CD4-positive, alpha-beta T cell treated with Interleukin-17A for 4 hours (primary cell): ENCODE measurements at places on chromosomes 3 and 15.

GRCh38 chr3:4845882-4846281 is 133.4 kb upstream of the BHLHE40 start:
- no peak for DNase-seq

DNA sequence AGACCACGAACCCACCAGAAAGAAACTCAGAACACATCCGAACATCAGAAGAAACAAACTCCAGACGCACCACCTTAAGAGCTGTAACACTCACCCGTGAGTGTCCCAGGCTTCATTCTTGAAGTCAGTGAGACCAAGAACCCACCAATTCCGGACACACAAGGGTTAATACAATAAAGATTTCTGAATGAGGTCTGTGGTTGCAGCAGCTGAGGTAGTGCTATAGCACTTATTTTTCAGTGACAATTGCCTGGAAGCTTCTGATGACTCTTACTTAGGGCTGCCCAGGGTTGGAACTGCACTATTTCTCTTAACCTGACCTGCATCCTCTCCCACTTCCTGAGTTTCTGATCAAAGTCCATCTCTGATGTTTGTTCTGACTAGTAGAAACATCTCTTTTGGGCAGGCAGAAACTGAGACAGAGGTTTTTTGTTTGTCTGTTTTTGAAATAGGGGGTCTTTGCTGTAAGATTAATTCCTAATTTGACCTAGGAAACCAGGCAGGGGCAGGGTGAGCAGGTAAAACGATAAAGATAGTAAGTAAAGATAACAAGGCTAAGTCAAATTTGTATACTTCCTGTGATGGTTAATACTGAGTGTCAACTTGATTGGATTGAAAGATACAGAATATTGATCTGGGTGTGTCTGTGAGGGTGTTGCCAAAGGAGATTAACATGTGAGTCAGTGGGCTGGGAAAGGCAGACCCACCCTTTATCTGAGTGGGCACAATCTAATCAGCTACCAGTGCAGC is 169.1 kb downstream of the GAP43 start:
- DNase-seq: peak; percentile 36

DNA sequence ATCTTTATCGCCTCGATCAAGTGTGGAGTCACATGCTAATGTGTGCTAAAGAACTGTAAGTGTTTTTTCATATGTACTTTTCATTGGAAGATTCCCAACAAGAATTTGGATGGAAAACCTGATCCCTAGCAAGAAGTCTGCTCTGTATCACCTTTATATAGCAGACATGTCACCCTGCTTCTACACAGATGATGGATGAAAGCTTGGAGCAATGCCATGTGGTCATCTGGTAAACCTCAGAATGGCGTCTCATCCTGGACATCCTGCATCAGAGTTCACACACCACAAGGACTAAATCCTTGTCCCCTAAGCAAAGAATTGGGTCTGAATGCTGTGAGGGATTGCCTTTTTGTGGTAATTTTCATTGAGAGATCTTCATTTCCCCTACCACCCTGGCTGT is 42.1 kb upstream of the CTDSPL start:
- DNase-seq: no peak

DNA sequence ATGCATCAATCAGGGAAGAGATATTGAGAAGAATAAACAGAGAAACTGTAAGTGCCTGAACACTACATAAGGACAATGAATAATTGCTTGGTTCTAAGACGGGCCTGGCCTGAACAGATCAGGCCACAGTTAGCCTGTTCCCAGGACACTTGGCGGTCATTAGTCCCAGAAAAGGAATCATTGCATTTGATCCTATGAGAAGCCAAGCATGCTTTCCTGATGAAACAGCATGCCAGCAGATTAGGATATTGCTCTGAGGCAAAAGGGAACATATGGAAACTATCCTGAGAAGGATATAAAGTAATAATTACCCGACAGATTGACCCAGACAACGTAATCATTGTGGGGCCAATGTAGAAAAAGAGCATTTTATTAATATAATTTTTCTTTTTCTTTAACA is 51.9 kb downstream of the STRIT1 start:
- DNase-seq: no peak

GRCh38 chr3:35335703-35336102 is 303.6 kb upstream of the ARPP21 start:
- DNase-seq: no peak

GRCh38 chr3:185797108-185797881 is 27.5 kb downstream of the IGF2BP2 start:
- no peak for DNase-seq

DNA sequence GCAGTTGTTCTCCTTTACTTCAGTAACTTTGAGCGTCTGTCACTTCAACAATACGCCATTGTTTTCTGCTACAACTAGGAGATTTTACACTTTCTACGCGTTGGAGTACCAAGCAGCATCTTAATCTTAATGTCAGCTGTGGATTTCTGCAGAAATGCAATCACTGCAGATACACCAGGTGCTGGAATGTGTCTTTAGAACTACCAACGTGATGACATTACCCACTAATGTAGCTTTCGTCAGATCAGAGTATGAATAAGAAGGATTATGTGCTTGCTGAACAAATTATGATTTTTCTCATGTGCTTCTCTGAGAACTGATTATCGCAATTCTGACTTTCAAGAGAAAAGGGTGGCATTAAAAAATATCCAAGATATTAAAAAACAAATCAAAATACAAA is 77.5 kb upstream of the CNTN3 start:
- no peak for DNase-seq

DNA sequence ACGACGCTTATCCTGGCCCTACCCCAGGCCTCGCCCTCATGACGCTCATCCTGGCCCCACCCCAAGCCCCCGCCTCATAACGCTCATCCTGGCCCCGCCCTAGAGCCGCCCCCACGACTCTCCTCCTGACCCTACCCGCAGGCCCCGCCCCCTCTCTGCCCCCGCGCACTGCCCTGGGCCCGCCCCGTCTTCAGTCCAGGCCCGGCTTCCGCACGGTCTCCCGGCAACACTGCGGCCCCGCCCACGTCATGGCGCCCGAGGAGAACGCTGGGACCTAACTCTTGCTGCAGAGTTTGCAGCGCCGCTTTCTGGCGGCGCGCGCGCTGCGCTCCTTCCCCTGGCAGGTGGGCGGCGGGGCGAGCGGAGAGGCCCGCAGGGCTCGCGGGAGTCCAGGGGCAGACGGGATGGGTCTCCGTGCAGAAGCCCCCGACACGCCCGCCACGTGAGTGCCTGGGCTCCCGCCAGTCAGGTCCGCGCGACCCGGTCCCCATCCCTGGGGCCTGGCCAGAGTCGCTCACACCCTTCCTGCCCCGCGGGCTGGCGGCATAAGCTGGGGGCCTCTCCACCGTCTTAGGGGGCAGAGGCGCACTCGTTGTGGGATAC is 52.5 kb upstream of the ROPN1B start:
- peak; percentile 99 for DNase-seq

DNA sequence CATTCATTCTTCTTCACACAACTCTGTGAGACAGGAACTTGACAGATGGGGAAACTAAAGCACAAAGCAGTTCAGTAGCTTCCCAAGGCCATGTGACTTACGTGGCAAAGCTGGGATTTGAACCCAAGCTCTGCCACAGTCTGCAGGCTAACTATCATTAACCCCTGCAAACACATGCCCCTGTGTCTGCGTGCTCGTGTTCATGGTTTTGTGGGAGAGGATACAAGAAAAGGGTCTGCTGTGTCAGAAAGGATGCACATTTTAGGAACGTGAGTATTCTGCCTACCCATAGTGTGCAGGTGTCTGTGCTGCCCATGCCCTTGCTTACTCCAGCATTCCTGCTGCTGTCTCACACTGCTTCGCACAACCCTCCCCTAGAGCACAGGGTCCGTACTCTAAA is 137.0 kb downstream of the CHDH start:
- no peak for DNase-seq

DNA sequence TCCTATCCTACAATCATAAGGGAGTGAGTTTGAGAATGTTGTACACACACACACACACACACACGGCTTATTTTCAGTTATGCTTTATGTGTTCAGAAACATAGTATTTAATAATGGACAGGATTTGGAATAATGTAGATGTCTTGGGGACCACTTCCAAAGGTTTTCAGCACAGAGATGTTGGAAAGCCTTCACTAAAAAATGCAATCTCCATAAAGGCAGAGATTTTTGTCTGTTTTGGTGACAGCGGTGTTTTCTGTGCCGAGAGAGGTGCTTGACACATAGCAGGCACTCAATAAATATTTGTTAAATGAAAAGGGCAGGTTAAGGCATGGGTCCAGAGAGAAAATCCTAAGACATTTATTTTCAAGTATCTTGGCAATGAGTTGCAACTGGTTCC is 428.2 kb upstream of the RGMA start:
- no peak for DNase-seq

DNA sequence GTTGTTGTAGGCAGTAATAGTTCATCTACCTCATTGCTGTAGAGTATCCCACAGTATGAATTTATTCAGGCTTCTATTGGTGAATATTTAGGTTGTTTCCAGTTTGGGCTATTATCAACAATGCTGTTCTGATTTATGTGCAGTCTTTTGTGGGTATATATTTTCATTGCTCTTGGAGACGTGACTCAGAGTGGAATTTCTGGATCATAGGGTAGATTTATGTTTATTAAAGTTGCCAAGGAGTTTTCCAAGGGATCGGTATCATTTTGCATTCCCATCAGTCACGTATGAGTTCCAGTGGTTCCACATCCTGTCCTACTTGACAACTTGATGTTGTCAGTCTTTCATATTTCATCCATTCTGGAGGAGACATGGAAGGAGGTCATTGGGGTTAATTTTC is 8.4 kb upstream of the HRH1 start:
- DNase-seq: no peak

- no peak for DNase-seq
Observed at GRCh38 chr3:133525435-133525834, 48.1 kb upstream of the CDV3 start.

GRCh38 chr3:182746959-182747358 is 46.3 kb upstream of the ATP11B start:
- no peak for DNase-seq

DNA sequence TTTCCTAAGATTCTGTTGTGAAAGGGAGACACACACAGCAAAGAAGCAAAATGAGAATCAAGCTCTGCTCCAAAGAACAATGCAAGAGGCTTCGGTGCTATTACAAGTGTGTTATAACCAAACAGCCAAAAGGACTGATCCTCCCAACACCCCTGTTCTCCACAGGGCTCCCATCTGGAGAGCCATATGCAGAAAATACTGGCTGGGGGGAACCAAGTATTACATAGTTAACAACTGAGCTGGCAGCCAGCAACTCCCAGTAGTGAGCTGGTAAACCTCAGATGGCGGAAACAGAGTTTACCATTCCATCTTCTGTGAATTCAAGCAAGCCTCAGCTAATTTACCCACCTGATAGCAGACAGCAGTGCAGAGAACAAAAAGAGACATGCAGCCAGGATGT is 156.4 kb downstream of the NTRK3 start:
- DNase-seq: no peak

DNA sequence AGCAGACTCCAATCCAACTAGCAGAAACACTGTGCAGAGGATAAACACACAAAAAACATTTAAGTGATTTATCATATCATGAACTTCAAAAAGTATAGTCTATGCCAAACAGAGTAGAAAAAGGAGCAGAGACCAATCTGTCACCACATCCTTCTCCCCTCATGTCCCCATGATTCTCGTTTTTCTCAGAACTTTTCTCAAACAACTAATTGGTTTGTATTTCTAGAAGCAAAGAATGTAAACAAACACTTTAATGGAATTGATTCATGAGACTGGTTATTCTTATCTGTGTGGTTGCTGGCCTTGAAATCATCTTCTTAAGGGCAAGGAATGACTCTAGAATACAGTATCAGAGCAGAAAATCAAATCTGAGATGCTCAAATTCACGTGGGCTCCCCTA is 294.2 kb upstream of the THBS1 start:
- DNase-seq: no peak

- DNase-seq: peak; percentile 8
Observed at GRCh38 chr3:72523429-72524151, 324.7 kb downstream of the SHQ1 start.

- no peak for DNase-seq
Observed at GRCh38 chr15:36373550-36373949, 205.9 kb upstream of the CDIN1 start.

DNA sequence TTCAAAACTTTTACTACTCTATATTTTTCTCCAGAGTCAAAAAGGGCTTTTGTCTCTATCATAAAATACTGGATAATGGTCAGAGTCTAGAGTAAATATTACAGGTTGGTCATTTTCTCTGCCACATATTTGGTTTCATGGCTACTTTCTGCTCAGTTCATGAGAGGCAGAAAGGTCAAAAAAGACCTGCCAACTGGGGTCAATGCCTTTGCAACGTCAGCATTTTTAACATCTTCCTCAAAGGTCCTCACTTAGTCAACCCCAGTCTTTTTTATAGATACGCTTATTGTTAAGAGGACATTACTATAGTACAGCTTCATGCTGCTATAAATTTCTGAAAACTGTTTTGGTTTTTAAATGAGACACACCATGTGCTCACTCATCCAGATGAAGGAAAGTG is 312.1 kb upstream of the ARHGEF26 start:
- no peak for DNase-seq

- no peak for DNase-seq
Observed at GRCh38 chr3:50445919-50446318, 57.5 kb downstream of the CACNA2D2 start.

GRCh38 chr3:36397841-36398240 is 17.5 kb downstream of the STAC start:
- no peak for DNase-seq

DNA sequence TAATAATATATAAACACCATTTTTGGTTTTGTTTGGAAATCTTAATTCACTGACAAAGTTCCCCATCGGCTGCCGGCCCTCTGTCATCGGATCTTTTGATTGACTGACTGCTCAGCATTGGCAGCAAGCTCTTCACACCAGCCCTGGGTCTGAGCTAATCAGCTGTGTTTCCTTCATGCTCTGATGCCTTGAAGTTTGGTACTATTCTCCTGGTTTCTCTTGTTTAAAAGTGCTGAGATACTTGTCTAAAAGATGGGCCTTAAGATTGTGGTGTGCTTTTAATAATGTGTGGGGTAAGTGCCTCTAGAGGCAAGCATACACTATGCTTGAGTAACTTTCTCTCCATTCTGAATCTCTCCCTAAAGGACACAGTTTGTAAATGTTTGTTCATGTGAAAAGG is 415.5 kb upstream of the TPRG1 start:
- DNase-seq: no peak

DNA sequence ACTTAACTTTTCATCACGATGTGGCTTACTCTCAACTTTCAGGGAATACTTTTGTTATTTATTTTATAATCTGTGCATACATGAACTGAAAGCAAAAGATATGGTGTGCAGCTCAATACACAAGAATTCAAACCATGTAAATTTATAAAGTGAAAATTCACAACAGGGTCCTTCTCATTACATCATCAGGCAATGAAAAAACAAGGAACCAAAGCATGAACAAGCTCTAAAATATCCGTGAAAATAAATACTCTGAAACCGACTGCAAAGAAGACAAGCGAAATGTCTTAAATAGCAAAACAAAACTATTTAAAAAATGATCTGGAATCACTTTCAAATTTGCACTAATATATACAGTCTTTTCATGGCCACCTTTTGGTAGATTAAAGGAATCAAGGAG is 28.9 kb downstream of the GNB5 start:
- no peak for DNase-seq

GRCh38 chr3:44031387-44032380 is 210.0 kb upstream of the TOPAZ1 start:
- DNase-seq: no peak

GRCh38 chr15:72790302-72790910 is 6.8 kb upstream of the ADPGK start:
- no peak for DNase-seq
